ENCODE measurements at places on chromosomes 1 and 21.

DNA sequence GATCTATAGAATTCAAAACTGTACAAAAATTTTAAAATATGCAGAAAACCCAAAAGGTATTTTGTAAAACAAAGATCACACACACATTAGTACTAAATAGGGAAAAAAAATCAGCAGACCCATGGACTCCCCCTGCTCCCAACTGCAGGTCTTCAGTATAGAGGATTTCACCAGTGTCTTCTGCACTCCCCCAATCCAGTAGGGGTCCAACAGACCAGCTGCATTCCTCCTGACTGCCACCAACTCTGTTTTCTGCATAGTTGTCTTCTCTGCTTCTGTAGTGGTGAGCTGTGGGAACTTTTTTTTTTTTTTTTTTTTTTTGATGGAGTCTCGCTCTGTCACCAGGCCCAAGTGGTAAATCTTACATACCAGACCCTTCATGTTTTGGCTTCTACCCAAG is 21.9 kb downstream of the CLCA2 start:
- no peak for DNase-seq

GRCh38 chr1:42923367-42924081 is 35.1 kb downstream of the SLC2A1 start:
- DNase-seq = no peak

DNA sequence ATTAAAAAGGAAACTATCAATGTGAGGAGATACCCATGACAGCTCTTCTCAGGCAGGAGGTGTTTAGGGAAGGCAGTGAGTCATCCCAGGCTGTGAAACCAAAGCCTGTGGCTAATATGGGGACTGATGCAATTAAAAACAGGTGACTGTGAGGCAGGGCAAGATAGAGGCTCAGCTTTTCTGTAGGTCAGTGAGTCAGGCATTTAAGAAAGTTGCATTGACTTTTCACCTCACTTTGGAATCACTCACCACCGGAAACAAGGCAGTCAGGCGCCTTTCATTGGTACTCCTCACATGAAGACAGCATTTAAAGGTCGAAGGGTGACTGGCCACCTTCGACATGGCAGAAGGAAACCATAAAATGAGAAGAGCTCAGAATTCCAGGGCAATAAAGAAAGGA is 54.5 kb downstream of the PAPPA2 start:
- no peak for DNase-seq

GRCh38 chr21:28704746-28705145 is 287.9 kb downstream of the LTN1 start:
- no peak for DNase-seq

DNA sequence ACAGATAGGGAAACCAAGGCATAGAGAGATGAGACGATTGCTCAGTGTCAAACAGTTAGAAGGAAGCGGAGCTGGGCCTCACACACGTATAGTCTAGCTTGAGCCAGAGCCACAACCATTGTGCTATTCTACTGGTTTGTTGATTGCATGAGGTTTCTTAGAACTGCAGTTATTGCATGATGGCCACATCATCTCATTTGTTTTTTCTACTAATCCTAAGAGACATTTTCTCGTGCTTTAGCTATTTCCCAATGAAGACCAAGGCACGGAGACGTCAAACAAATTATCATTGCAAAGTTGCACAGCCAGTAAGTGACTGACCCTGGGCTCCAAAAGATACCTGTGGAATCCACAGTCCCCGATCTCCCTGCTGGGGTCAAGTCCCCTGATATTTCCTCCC is 25.1 kb upstream of the ZNF362 start:
- no peak for DNase-seq

DNA sequence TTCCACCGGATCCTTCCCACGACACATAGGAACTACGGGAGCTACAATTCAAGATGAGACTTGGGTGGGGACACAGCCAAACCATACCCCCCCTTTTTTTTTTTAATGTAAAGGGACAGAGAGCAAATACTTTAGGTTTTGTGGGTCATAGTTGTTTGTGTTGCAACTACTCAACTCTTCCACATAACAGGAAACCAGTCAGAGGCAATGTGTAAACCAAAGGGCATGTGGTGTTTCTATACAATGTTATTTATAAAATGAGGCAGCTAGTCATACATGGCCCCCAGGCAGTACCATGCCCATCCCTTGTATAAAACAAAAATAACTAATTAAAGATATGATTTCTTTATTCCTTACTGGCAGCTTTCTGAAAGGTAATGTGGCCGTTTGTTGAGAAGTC is 845.4 kb upstream of the ADAMTS5 start:
- no peak for DNase-seq

DNA sequence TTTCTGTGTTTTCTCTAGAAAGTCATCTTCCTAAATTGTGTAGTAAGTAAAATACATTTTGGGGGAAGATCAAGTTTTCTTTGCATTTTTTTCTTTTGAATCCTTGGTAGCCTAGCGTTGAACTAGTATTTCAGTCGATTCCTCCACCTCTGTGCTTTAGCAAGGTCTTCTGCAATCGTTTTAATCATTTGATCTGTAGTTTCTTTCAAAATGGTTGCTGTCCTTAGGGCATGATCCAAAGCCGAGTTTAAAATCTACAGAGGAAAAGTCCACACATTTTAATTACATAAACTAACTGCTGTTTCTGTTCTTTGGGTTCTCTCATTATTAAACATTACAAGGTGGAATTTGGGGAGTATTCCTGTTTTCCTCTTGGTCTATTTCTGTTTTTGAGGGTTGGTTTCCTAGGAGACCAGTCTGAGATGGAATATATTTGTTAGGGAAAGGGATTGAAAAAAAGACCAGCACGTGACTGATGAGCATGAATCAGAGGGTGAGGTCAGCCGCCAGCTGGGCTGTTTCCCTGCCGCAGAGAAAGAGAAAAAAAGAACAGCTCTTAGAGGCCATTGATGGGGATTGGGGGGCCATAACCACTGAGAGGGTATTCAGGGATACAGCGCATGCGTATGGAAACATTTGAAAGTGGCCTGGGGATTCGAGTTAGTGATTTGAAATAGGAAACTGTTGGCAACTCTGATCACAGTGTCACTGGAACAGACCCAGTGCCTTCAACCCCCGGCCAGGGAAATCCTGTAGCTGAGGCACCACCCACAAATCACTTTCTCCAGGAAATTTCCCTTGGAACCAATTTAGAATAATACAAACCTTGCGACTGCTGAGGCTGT is 40.6 kb downstream of the AKNAD1 start:
- peak; percentile 54 for DNase-seq

- no peak for DNase-seq
Observed at GRCh38 chr1:109769330-109770078, 5.8 kb upstream of the EPS8L3 start.

DNA sequence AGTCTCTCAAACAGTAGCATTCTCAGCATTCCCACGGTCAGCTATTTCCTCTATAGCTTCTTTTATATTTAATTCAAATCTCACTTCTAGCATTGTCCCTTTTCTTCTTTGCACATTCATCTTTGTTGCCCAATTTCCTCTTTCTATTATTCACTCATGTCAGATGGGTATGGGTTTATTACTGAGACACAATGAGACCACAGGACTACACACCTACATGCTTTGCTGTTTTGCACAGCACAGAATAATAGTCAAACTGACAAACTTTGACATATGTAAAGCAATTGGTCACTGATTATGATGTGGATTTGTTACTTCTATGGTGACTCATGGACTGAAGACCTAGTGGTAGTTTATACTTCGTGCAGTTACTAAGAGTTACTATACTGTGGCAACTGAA is 5.8 kb upstream of the CD1C start:
- DNase-seq = no peak

- no peak for DNase-seq
Observed at GRCh38 chr1:175073061-175073460, 5.4 kb downstream of the TNN start.

DNA sequence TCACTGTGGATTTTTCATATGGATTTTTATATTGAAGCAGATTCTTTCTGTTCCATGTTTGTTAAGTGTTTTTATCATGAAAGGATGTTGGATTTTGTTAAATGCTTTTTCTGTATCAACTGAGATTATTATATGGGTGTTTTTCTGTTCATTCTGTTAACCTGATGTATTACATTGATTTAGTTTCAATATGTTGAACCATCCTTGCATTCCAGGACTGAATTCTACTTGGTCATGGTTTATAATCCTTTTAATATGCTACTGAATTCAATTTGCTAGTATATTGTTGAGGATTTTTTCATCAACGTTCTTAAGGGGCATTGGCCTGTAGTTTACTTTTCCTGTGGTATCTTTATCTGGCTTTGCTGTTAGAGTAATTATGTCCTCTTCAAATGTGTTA is 55.8 kb downstream of the CCDC30 start:
- DNase-seq = no peak

GRCh38 chr1:59666106-59666505 is 148.6 kb upstream of the HOOK1 start:
- no peak for DNase-seq

DNA sequence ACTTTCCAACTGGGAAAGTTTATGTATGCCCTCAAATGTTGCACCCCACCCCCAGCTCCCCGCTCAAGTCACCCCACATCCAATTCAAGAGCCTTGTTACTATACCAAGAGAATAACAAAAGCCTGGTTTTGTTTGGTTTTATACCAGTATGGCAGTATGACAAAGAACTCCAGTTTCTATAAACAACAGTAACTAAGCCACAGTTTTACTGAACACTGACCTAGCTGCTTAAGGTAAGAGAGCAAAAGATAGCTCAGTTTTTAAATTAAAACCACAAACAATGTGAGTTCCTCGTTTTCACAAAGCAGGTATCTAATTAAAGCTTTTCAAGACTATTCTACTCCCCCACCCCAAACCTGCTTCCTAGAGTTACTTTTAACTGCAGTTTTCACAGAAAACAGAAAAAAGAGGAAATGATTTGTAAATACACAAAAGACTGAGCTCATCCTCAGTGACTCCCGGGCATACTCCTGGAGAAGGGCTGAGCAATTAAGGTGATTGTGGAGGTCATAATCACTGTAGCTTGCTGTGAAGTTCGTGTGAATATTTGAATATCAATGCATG is 59.3 kb upstream of the LHX8 start:
- peak; percentile 71 for DNase-seq

DNA sequence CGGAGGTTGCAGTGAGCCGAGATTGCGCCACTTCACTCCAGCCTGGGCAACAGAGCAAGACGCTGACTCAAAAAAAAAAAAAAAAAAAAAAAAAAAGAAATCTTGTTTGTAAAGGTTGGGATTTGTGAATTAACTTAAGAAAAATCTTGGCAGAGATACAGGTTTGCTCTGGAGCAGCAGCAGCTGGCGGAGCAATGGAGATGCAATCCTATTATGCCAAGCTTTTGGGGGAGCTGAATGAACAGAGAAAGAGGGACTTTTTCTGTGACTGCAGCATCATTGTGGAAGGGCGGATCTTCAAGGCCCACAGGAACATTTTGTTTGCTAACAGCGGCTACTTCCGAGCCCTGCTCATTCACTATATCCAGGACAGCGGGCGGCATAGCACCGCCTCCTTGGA is 5.6 kb downstream of the ZBTB8B start:
- DNase-seq = no peak

DNA sequence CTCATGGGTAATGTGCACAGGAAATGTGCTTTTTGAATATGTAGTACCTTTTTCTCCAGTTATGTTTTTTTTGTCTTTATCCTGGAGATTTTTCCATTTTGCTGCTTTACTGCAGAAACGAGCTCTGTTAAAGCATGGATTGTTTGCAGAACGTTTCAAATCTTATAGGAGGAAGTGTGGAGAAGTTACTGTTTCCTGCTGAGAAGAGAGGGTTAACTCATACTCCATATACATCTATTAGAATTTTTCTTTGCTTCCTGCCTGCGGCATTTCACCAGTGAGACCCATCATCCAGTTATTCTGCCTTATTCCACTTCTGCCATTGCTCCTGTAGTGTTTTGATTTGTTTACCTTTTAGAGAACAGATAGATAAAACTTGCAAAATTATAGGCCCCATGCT is 2.0 kb downstream of the RPRD2 start:
- DNase-seq = no peak

All from NT2/D1 (cell line).